ENCODE measurements at places on chromosomes 3 and 15. TPM values are rescaled to one million over a fixed set of nuclear protein-coding genes. Genes with fewer than 3 reads are reported as not detected.

Gene ALG1L2
- 2.5 TPM for total RNA-seq

Gene IGSF10
- total RNA-seq, result 1.3 TPM

Gene ITIH1
- not detected for total RNA-seq

Gene DCUN1D1
- 40.5 TPM for total RNA-seq

Gene AMIGO3
- total RNA-seq, result not detected

Data from mucosa of descending colon (tissue), 3 donors.